ENCODE measurements at places on chromosomes 5 and 9. TPM values are rescaled to one million over a fixed set of nuclear protein-coding genes. Genes with fewer than 3 reads are reported as not detected.

GRCh38 chr5:107671742-107672210 is 1.0 kb upstream of the EFNA5 start:
- no peak for DNase-seq

- no peak for DNase-seq
Measured at GRCh38 chr9:31612336-31613030, 772.0 kb upstream of the ACO1 start.

GRCh38 chr5:72156946-72157624 is 49.8 kb downstream of the MAP1B start:
- no peak for DNase-seq

DNA sequence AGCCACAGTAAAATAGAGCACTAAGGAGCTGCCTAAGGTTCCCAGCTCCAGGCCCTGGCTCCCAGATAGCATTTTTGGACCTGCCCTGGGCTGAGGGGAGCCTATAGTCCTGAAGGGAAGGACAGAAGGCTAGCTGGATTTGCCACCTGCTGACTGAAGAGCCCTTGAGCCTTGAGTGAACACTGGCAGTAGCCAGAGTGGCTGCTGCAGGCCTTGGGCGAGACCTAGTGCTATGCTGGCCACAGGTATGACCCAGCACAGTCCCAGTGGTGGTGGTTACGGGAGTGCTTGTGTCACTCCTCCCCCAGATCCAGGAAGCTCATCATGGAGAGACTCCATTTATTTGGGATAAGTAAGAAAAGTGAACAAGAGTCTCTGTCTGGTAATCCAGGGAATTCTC is 10.3 kb upstream of the STX17 start:
- no peak for DNase-seq

GRCh38 chr9:109325089-109325488 is 4.2 kb upstream of the EPB41L4B start:
- DNase-seq = no peak

- DNase-seq = no peak
Measured at GRCh38 chr9:123418052-123418430, 62.0 kb downstream of the CRB2 start.

DNA sequence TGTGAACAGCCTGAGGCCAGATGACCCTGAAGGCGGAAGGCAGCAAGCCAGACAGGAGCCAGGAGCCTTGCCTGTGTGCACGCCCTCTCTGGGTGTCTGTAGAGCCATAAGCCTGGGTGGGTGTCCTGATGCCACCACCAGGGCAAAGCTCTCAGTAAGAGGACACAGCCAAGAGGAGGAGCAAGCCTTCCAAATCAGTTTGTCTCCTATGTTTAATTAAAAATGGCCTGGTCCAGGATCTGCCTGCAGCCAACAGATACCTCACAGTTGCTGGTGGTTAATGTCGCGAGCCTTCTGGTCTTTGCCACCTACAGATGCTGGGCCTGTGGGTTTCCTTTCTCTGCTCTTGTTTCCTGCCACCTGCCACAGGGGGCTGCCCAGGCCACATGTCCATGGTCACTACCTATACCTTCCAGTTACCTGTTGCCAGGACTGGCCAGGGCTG is 56.9 kb downstream of the SYK start:
- no peak for DNase-seq

DNA sequence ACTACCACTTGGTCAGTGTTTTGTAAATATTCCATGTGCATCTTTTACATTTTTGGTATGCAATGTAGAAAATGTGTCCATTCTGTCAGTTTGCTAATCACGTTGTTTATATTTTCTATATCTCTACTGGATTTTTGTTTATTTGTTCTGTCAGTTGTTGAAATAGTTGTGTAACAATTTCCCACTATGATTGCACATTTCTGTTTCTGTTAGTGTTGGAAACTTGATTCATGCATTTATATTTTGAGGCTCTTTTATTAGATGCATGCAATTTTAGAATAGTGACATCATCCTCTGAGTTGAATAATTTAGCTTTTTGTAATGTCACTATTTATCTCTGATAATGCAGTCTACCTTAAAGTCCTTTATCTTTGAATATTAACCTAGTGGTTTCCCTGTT is 25.8 kb upstream of the LECT2 start:
- DNase-seq = no peak

DNA sequence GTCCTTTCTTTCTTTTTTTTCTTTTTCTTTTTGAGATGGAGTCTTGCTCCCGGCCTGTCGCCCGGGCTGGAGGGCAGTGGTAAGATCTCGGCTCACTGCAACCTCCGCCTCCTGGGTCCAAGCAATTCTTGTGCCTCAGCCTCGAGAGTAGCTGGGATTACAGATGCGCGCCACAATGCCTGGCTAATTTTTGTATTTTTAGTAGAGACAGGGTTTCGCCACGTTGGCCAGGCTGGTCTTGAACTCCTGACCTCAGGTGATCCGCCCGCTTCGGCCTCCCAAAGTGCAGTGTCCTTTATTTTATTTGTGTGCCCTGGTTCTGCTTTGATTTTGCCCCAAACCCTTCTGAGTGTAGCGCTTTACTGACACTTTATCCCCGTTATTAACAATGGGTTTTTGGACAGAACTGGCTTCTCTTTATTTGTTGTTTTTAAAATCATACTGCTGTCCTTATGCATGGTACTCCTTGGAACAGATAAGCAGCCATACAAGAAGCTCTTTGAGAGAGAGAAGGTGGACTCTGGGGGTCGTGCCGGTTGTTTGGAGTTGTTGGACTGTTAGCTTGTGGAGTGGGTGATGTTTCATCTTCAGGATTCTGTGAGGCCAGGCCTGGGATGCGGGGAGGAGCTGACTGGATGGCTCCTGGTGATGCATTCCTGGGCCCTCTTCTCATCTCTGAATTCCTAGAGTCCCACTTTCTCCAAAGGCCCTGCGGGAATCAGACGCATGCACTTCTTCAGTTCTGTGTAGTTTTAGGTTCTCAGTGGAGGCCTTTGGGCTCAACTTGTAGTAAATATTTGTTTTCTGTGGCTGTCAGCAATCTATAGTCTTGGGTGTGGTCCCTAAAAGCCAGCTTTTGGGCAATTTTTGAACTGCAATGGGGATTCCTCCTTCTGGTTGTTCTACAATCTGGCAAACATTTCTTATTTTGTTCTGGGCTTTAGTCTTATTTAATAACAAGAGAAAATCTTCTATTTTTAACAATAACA is 47.8 kb downstream of the PTTG1 start:
- DNase-seq = no peak

DNA sequence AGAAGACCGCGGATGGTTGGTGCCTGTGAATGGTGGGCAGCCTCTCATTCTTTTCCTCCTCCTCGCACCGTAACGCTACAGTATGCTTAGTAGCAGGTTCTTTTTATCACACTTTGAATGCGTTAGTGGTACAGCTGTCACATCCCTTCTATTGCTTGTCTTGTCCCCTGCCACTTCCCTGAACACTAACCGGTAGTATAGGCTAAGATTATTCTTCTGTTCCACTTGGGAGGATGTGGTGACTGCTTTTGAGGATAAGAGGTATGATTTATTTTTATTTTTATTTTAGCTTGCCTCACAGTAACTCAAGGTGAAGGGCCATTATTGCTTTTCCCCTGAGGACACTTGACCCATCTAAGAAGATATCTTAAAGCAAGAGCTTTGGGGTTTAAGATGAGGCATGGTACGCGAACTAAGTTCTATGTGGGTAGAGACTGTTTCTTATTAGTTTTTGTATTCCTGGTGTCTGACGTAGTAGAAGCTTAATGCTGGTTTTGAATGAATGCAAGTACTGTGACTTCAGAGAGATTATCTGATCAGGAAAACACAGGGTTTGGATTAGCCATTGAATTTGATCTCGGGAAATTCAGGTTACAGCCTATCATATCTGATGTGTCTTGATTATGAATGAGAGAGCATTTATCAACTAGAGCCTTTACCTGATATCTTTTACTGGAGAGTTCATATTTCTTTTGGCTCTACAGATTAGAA is 951 bp downstream of the UNC13B start:
- DNase-seq = no peak

- DNase-seq = no peak
Measured at GRCh38 chr5:68818057-68818695, 275.6 kb upstream of the SLC30A5 start.

DNA sequence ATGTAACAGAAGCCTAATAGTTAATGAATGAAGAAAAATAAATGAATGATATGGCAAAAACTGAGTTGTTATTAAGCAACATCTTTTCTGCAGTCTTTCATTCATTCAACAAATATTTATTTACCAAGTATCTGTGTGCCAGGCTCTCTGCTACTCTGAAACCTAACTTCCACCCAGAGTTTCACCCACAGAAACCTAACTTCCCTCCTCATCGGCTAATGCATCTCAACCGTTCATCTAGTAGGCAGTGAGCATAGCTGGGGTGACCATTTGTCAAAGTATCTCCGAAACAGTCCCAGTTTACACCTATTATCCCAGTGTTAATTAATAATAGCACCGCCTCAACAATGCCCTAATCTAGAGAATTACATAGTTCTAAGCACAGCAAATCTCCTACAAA is 1.5 kb downstream of the TTC39B start:
- no peak for DNase-seq

DNA sequence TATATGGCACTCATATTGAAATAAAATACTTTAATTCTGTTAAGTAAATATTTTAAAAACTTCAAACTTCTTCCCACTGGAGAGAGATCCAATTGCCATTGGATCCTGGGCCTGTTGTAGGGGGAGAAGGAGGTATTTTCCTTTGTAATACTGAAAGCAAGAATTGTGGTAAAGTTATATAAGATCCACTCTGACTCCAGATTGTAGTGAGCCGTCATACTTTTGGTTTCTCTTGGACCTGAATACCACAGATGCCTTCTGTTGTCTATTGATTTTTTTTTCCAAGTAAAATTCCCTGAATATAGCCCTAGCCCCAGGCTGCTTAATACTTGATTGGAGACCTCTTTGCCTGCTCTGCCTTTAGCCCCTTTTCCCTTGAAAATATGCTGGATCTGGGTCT is 86.9 kb downstream of the ATG10 start:
- DNase-seq = no peak

GRCh38 chr9:747567-747966 is 93.9 kb upstream of the DMRT1 start:
- no peak for DNase-seq

The DRD1 gene
- 0.80 TPM for total RNA-seq

The C5orf52 gene
- total RNA-seq = not detected

The OBP2B gene
- not detected for total RNA-seq

The PCDHA9 gene
- total RNA-seq = not detected

The DDX4 gene
- 0.57 TPM for total RNA-seq

The CTXN3 gene
- not detected for total RNA-seq

The C5 gene
- 2.4 TPM for total RNA-seq

The GDF9 gene
- 0.47 TPM for total RNA-seq

The PRLR gene
- 1.7 TPM for total RNA-seq

The ZBTB6 gene
- total RNA-seq = 10.2 TPM
